Right cardiac atrium (tissue), 5 donors: ENCODE measurements at places on chromosomes 16 and 17. TPM values are rescaled to one million over a fixed set of nuclear protein-coding genes. Genes with fewer than 3 reads are reported as not detected.

DNA sequence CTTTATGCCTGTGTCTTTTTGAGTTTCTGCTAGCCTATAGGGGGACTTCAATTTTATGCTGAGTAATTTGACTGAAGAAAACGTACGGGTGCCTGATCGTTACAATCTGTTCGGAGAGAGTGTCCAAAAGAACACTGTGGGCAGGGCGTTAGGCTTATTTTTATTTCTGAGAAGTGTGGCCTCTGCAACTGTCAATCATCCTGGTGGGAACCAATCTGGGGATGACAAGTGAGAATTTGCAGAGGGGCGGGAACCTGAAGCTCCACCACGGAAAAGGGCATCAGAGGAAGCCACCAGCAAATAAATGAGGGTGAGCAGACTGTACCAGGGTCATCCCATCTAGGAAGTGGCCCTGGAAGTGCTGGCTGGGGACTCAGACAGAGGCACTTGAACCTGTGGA is 12.0 kb upstream of the CDYL2 start:
- DNase-seq: no peak

GRCh38 chr17:77120868-77121267 is 19.9 kb upstream of the SEC14L1 start:
- no peak for DNase-seq

PTX4 gene
- polyA plus RNA-seq: 0.09 TPM

- DNase-seq: no peak
These were observed 31.9 kb upstream of the HOXB13 start for GRCh38 chr17:48760411-48760810.

DNA sequence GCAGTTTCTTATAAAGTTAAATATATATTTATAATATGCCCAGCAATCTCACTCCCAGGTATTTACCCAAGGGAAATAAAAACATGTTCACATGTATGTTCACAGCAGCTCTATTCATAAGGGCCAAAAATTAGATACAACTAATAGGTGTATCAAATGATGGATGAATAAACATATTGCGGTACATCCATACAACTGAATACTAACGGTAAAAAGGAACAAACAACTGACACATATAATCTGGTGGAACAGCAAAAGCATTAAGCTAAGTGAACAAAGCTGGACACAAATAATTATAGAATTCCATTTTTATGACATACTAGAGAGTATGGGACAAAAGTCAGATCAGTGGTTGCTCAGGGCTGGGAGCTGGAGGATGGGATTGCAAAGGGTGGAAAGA is 74.7 kb downstream of the CACNG1 start:
- DNase-seq: no peak

DNA sequence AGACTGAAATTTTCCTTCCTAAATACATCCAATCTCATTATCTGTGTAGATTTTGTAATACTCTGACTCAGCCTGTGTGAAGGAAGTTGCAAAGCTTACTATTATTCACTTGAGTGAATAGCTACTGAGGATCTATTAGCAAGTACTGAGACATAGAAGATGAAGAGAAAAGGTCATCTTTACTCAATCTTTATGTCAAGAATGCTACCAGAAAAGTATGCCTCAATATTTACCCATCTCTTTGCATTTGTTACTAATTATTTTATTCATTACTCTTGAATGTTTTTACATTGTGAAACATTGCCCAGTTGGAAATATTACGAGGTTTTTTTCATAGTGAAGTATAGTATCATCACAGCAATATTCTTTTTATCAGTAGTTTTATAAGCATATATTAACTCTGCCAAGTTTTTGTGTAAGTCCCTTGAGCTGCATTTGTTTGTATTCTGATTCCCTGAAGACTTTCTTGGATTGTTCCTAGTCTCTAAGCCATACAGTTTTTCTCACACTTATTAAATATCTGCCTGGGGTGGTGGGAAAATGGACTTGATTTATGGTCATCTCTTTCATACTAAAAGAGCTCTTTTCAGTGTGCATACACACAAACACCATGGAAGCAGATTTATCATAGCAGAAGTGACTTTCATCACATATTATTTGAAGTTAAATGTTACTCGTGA is 110.4 kb downstream of the MRTFB start:
- DNase-seq: no peak

DNA sequence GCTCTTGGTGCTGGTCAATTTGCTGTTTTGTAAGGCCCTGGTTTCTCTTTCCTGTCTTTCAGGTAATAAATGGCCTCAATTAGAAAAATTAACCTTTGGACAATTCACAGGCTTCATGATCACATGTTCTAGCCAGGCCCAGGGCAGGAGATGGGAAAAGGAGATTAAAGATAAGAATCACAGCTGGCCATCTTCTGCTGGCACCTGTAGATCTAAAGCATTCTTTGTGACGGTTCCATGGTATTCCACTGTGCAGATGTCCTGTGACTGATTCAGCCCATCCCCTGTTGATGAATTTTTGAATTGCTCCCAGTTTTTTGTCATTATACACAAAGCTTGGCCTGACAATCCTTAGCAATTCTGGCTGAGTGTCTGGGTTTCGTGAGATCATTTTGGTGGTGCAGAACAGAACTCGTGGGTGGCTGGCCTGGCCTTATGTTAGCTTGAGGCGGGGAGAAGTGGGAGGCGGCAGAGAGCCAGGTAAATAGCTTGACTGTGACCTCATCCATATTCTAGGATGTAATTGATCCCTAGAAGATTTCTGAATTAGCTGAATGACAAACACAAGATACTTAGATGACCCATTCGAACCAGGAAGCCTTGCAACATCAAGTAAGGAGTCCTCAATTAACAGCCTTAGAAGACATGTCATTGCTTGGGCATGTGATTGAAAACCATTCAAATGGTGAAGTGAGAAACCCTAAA is 14.1 kb downstream of the TMC5 start:
- DNase-seq: no peak

GRCh38 chr16:48384520-48385252 is 527 bp downstream of the SIAH1 start:
- peak; percentile 87 for DNase-seq

OTOA gene
- 0.07 TPM for polyA plus RNA-seq

DNA sequence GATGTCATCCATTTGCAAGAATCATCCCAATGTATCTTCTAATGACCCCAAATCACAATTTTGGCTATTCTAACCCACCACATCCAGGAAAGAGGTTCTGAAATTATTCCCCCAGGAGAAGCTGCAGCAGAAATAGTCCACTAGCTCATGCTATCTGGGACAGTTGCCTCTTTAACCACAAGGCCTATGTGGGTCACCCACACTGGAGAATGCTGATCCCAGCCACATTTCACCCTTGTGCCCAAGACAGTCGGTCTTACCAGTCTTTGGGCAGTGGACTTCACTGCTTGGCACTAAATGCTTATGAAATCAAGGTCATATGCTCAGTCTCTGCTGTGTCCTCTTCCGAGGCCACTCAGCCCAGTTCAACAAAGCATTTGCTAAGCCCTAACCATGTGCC is 27.0 kb downstream of the ABCC12 start:
- DNase-seq: no peak

GRCh38 chr16:64910356-64910755 is 211.5 kb downstream of the CDH11 start:
- peak; percentile 53 for DNase-seq

GRCh38 chr17:72952641-72953315 is 139.7 kb downstream of the SLC39A11 start:
- DNase-seq: no peak

PIPOX gene
- polyA plus RNA-seq: 0.48 TPM

- DNase-seq: peak; percentile 85
These were observed at the start of gene CHST6 for GRCh38 chr16:75495076-75495674. Gene CHST6, minus strand, starts transcription at chr16:75495441. Its CDS starts 15,613 bp downstream, at chr16:75479828.

GRCh38 chr16:57798953-57799599 is 3.2 kb downstream of the KIFC3 start:
- DNase-seq: no peak

DNA sequence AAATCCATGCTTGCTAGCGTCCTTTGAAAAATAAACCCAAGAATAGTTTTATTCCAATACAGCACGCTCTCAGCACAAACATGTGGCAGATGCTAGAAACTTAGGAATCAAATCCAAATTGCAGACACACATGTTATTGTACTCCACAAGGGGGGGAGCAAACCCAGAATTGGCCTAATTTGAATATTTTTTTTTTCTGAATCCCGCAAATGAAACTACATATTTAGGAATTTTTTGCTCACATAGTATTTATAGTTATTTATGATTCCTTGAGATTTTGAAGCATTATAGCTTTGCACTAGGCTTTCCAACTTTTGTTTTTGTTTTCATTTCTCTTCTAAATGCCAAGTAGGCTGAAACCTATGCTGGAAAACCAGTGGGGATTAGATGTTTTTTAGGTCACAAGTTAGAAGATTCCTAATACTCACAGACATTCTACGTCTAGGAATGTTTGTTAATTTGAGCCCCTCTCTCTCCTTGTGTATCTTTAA is 59.3 kb upstream of the CDH11 start:
- no peak for DNase-seq

DNA sequence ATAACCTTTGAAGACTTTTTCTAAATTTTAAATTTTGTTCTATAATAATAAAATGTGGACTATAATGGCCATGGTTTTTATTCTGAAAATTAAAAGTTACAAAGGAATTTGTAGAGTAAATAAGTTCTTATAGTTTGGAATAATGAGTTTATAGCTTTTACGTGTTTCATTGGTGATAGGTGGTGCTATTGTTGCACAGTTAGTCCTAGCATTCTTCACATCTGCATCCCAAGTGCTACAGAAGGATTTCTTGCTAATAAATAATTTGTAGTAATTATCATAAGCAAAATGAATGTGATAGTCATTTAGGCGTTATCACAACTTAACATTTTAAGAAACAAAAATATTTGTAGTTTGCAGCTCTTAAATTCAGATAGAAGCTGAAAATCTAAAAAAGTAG is 67.9 kb downstream of the BCAS3 start:
- no peak for DNase-seq

DNA sequence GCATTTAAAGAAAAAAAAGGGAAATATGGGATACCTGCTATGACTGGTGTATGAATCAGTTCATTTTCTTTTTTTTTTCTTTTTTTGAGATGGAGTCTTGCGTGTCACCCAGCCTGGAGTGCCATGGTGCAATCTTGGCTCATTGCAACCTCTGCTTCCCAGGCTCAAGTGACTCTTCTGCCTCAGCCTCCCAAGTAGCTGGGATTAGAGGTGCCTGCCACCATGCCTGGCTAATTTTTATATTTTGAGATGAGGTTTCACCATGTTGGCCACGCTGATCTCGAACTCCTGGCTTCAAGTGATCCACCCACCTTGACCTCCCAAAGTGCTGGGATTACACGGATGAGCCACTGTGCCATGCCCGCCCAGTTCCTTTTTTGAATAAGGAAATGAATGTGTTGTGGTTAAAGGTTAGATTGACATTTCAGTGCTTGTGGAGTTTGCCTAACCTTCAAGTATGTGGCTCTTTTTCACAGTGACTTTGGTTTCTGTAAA is 7.7 kb downstream of the HAPSTR1 start:
- DNase-seq: no peak

SMPD3 gene
- polyA plus RNA-seq: 0.14 TPM

GRCh38 chr16:27123795-27124409 is 57.2 kb downstream of the C16orf82 start:
- DNase-seq: no peak

DNA sequence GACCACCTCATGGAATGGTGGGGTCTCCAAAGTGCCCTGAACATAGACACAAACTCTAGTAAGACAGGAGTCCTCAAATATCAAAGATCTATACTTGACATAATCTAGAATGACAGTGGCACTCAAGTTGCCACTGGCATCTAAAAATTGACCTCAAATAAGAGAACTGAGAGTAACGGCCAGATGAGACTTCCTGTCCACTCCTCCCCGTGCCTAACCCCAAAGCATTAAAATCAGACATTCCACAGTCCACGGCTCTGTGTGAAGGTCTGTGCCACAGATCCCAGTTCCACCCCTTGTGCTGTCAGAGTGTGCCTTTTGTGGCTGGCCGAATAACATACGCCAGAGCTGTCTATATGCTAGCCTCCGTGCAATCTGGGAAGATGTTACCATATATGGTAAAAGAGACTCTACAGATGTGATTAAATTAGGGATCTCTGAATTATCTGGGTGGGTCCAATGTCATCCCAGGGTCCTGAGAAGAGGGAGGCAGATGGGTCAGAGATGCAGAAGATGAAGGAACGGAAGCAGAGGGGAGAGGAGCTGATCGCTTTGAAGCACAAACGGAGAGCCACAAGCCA is 21.0 kb upstream of the EVPL start:
- DNase-seq: no peak

- no peak for DNase-seq
These were observed 52.5 kb upstream of the ENPP7 start for GRCh38 chr17:79678091-79678735.

- no peak for DNase-seq
These were observed 12.6 kb upstream of the ARHGAP17 start for GRCh38 chr16:25027781-25028180.

FBXL16 gene
- 0.34 TPM for polyA plus RNA-seq

GRCh38 chr17:48597778-48598631 is 4.4 kb upstream of the HOXB5 start:
- peak; percentile 74 for DNase-seq

GRCh38 chr16:88398170-88398873 is 15.6 kb downstream of the ZNF469 start:
- DNase-seq: no peak

- DNase-seq: no peak
These were observed 75.5 kb upstream of the CLEC3A start for GRCh38 chr16:77946823-77947222.

DNA sequence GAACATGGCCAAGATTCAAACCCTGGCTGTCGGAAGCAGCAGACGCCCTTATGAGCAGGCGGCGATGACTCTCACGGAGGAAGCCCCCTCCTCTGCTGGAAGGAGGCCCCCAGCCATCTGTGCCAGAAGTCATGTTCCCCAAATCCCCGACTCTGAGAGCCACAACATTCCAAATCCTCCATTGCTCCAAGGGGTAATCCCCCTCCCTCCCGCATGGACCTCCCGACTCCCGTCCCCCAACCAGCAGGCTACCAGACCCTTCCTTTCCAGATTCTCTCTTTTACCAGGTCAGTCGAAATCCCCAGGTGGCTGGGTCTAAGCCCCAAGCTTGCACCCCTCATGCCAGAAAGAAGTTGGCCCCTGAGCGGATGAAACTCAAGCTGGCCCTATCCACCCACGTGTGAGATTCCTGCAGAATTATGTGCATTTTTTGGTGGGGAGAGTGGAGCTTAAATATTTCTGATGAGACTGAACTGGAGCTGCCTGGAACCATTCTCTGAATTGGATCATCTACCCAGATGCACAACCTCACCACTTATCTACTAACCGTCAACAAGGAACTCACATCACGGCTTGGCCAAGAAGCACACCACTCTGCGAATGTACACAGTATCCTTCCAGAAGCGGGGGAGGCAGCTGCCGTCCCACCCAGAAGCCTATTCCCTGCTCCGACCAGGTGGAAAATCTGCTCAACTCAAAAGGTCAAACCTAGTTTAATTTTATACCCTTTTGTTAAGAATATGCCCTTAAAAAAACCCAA is 283.5 kb downstream of the C16orf95 start:
- no peak for DNase-seq

DNA sequence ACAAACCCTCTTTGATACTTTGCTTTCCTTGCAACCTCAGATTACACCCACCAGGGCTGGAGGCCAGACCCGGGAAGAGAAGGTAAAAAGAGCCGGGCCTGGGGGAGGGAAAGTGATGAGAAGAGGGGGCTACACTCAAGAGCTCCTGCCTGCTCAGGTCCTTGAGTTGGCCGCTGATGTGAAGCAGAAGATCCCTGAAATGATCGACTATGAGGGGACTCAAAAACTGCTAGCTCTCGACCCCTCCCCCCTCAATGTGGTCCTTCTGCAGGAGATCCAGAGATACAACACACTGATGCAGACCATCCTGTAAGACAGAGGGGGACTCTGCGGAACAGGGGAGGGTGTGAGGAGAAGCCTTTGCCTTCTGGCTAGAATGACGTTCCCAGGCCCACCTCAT is 2.8 kb upstream of the KDM6B start:
- DNase-seq: no peak

SBK1 gene
- polyA plus RNA-seq: 1.2 TPM

- no peak for DNase-seq
These were observed 3.9 kb upstream of the EXOC7 start for GRCh38 chr17:76107509-76107908.
